Astrocyte (in vitro differentiated cells and primary cell): ENCODE measurements at places on chromosomes 7 and 10.

GRCh38 chr7:44172803-44173424 lies 16.3 kb downstream of the GCK start:
- DNase-seq: no peak

DNA sequence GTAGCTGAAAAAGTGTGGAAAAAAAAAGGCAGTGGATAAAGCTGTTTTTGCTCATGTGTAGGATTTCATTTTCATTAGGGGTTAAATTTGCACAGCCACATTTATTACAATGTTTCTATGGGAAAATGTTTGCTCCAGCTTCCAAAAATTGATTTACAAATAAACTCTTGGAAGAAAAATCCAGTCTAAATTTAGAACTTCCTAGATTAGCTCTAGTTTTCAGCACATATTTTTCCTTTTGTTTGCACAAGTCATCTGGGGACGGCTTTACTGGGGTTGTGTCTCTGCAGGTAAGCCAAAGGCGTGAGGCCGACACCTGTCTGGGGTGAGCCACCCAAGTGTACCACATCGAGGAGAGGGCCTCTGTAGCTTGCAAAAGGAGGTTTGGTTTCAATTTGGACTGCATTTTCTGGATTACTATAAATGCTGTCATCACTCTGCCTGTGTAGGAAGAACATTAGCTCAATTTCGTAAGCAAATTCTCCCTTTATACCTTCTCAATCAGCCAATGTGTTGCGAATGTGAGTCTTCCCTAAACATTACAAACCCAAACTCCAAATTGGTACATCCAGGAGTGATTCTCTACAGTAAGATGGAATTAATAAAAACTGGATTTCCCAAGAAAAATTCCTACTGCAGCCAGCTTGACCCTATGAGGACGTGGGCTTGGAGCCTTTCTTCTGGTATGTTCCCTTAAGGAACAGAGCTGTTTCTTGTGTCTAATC lies 89.5 kb upstream of the ZNF438 start:
- DNase-seq: no peak

DNA sequence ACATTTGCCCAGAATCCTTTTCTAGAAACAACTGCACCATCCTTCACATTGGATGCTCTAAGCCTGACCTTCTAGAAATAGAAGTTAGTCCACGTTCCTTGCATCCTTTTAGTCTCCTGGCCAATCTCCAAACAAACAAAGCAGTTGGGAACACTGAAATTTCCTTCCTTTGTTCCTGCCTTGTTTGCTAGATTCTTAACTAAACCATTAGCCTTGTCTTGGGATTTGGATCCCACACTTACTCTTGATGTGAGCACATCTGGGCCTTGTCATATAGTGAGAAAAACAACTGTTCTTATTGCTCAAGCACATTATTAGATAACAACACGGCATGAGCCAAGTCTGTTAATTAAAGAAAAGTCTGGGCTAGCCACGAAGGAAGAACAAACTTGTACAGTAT lies 319.3 kb upstream of the GHITM start:
- DNase-seq: no peak

DNA sequence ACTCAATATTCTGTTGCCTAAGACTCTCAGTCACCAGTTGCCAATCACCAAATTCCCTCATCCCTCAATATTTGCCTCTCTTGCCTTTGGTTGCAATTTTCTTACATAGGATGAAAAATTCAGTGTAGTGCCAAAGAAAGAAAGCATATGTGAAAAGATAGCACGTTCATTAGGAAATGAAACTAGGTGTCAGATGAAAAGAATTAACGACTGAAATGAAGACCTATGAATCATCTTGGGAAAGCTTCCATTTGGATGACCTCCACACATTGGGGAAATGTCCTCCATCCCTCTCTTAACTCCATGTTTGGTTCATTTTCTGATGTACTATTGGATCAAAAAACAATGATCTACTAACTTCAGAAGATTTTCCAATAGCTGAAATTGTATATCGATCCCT lies 145.1 kb upstream of the MEOX2 start:
- no peak for DNase-seq

DNA sequence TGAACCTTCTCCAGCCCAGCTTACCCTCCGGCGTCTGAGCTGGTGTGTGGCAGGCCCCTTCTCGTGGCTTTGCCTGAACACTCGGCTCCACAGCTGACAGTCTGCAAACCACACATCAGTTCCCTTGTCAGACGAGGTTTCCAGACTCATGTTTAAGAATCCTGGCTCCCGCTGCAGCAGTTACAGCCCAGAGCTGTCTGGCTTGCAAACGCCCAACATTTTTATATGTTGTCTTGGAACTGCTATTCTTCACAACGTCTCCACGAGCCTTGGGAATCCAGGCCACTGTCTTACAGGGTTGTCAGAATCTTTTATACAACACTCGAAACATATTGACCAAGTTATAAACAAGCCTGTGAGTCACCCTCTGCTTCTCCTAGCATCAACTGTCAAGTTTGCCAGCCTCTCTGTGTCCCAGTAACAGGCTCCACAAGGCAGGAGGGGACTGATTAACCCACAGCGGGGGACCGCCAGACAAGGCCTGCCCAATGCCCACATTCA lies 68.1 kb downstream of the TNS3 start:
- DNase-seq: peak; percentile 91

DNA sequence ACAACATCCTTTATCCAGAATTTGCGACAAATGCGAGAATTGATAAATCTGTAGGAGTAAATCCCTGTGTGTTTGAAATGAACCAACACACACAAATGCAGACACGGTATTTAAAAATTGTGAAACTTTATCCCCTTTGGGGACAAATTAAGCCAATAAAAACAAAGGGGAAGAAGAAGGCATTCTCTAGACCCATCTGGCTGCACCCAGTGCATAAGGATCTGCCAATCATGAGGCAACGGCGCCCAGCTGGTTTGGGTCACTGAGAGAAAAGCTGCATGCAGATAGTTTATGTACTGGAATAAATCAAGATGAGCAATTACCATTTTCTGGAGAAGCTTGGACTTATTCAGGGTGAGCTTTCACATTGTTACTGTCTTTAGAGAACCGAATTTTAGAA lies 45.7 kb downstream of the VAX1 start:
- no peak for DNase-seq

DNA sequence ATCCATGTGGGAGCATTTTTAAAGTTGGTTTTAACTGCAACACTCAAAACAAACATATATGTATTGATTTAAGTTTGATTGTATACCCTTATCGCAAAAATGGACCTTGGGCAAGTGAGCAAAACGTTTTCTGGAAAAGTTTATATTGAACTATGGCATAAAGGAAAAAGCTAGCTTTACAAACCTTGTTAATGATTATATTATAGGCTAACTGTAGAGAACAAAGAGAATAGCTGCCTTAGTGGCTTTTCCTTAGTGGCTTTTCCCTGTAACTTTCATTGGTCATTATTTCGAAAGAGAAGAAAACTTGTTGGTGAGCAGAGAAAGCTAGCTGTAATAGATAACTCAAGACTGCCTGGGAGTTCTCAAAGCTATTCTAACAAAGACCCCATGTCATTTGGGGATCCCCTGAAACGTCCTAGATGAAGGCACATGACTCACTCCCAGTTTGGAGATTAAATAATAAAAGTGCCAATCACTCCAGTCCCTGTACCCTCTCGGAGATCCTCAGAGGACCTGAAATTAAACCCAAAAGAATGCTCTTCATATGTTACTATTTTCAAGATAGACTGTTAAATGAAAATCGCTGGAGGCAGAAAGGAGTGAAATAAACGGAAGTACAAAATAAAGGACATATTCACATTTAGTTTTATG lies 92.1 kb downstream of the SRI start:
- DNase-seq: no peak
